ENCODE measurements at places on chromosomes 12 and 14.

- DNase-seq = no peak
These were observed 179.1 kb downstream of the DPF3 start for GRCh38 chr14:72714871-72715214.

- DNase-seq = no peak
These were observed 135.1 kb downstream of the RBM19 start for GRCh38 chr12:113831016-113831415.

DNA sequence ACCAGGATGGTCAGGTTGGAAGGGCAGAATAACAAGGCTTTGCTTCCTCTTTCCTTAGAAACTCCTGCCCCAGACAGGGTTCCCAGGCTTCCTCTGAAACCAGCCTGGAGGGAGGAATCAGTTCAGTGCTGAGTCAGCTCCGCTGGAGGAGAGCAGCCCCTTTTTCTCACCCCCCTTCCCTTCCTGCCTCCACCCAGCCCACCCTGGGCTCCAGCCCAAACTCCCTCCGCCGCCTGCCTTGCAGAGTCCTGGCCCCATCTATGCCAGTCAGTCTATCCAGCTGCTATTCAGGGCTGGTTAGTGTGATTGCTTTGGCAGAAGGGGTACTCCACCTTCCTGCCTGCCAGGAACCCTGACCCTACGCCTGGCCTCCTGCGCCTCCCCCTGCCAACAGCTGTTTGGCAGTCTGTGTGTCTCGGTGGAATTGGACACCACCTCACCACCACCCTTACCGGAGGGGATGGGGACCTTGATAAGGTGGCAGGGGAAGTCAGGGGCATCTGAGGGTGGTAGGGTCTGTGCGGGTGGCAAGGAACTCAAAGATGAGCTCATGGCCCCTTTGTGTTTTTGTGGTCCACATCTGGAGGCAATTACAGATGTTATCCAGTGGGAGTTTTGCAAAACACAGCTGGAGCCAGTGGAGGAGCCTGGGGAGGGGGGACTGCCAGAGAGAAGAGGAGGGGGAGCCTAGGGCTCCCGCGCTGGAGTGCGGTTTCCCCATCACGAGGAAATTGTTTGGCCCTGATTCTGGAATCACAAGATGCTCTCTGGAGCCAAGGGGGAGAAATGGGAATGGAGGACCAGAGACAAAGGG is 12.2 kb downstream of the MMP14 start:
- no peak for DNase-seq

DNA sequence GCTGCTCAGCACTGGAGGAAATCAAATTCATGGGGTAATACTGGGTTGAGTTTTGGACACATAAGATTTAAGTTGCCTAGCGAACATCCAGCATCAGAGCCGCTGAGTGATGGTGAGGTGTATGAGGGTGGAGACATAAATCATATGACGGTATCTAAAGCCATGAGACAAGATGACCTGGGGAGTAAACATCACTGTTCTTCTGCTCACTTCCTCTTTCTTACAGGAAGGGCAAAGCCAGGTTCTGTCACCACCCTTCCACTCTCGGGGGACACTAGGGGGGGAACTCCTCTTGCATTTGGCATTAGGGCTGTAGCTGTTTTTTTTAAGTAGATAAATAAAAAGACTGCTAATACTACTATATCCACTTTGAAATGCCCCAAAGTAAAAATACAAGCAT is 24.0 kb downstream of the PRDM4 start:
- no peak for DNase-seq

GRCh38 chr14:22549981-22550673 is 38.9 kb downstream of the DAD1 start:
- no peak for DNase-seq

DNA sequence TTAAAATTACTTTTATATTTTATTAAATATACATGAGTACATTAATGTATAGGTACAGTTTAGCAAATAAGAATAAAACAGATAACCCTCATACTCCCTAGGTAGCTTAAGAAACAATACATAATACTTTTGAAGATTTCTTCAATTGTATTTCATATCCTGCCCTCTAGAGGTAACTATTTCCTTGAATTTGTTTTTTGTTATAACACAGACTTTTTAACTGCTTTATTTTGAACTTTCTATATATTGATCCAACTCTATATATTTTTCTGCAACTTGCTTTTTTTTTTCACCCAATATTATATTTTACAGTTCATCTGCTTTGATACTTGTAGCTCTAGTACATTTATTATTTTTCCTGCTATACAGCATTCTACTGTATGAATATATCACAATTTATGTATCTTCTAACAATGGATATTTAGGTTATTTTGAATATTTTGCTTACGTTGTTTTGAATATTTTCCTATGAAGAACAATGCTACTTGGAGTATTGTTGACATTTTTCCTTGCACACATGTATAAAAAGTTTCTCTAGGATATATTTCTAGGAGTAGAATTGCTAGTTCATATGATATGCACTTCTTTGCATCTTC is 72.8 kb upstream of the ABCD2 start:
- no peak for DNase-seq

- no peak for DNase-seq
These were observed 104.5 kb downstream of the MYRFL start for GRCh38 chr12:69929531-69929930.

DNA sequence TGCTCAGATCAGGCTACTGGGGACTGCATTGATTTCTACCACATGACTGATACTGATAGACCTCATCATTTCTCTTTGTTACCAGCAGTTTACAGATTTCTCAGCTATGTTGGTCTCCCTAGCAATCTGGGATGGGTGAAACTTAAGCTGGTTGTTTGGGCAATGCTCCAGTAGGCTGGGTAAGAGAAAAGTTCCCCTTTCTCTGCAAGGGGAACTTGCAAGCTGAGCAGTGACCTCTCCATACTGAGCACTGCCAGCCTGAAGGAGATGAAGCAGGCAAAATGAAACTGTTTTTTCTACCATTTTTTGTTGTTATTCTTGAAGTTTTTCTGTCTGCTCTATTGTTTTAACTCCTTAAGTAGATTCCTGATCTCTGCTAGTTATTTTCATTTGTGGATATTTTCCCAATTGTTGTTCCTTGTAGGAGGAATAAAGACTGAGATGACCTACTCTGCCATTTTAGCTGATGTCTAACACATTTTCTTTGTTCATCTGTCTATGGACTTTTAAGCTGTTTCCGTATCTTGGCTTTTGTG is 1.3 kb upstream of the OR4M1 start:
- DNase-seq = no peak

- no peak for DNase-seq
These were observed 1.3 kb upstream of the NR1H4 start for GRCh38 chr12:100472325-100472724.

GRCh38 chr12:57124261-57124877 is 3.9 kb upstream of the LRP1 start:
- DNase-seq = peak; percentile 56

DNA sequence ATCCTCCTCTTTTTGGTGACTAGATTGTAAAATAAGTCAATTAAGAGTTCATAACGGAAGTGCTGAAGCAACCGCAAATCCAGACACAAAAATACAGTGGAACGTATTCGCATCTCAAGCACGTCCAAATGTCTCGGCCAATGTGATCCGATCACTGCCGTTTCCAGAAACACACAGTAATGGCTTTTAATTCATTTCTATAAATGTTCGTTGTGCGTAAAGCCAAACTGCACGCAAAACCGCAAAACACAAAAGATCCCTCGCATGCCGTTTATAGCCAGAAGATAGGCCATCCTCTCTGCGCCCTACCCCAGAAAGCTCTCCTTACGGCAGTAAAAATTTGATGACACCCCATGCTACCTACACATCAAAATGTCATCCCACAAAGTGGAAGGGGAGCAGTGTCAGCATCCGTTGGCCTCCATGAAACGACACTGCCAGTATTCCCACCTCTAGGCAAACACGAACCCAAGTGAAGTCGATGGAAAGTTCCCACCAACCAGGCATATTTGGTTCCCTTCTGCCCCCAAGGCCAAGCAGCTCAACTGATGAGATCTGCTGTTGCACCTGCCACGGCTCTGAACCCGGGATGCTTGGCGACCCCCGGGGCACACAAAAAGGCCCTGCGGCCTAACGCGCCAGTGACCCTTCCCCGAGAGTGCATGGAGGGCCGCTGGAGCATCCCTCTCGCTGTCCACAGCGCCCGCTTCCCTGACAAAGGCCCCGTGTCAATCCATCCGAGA is 1.4 kb downstream of the HECTD4 start:
- no peak for DNase-seq

DNA sequence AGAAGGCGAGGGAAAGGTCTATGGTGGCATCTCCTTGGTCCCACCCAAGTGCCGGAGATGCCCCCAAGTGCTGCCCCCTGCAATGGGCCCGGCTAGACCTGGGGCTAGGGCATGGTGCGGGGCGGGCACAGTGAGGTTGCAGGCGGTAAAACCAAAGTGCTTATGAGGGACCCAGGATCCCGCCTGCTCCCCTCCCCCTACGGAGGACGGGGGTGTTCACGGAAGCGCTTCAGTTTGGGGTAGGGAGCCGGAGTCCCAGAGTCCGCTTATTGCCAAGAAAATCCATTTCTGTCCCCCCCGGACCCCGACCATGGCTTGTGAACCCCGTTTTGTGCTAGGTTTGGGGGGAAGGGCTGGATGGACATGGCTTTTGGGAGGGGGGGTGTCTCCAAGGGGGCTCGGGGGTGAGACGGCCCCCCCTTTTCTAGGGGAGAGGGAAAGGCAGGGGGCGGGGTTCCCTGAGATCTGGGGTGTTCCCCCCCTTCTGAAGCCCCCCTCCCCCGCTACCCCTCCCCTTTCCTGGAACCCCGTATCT is 5.4 kb upstream of the GPR84 start:
- no peak for DNase-seq

GRCh38 chr12:76916170-76916540 is 37.3 kb upstream of the CSRP2 start:
- DNase-seq = no peak

DNA sequence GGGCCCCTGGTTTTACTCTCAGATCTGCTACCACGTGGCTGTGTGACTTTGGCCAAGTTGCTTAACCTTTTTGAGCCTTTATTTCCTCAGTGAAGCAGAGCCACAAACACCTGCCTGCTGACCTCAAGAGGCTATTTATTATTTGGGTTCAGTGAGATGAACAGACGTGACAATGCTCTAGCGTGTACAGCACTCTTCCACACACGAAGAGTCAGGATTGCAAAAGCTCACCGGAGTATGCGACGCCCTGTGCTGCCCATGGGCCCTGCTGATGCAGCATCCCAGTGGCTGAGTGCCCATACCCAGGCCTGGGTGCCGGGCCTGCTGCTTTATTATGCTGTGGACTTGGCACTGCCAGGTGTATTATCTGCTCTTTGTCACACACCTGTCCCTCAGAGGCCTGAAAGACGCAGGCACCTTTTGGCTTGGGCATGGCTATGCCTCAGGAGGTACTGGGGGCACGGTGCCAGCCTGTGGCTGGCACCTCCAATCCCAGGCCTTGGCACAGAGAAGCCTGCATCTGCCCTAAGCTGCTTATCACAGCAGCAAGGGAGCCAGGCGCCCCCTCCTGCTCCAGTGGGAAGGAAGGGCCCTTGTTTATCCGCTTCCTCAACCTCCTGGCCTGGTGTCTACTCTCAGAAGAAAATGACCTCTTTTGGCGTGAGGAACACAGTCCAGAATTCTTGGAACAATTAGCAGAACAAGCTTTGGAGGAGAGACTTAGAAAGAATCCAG is 22.3 kb upstream of the TC2N start:
- DNase-seq = no peak

- no peak for DNase-seq
These were observed 173.9 kb downstream of the TTC7B start for GRCh38 chr14:90642244-90642717.

DNA sequence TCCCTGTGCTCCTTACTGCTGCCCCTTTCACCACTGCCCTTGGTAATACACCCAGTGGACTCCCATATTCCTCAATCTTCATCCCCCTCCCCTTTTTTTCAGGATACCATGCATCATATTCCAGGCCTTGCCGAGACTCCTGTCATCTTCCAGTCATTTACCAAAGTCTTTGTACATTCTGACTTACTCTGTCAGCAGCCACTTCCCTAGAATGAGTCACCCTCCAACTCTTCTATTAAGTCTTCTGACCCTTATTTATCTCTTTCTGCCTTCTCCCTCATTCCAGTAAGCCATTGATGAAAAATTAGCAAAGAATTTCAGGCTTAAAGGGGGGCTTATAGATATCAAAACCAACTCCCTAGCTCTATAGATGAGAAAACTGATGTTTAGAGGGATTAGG is 128.0 kb downstream of the STXBP6 start:
- no peak for DNase-seq

- DNase-seq = no peak
These were observed 37.9 kb upstream of the GALNT9 start for GRCh38 chr12:132367071-132367851.

- DNase-seq = no peak
These were observed 187.4 kb upstream of the ABCD2 start for GRCh38 chr12:39807043-39807442.

GRCh38 chr14:88198446-88198845 is 124.6 kb downstream of the KCNK10 start:
- no peak for DNase-seq

- DNase-seq = no peak
These were observed 59.1 kb downstream of the ATP23 start for GRCh38 chr12:58000499-58000898.

GRCh38 chr14:57981817-57982560 is 116.1 kb upstream of the SLC35F4 start:
- DNase-seq = no peak

GRCh38 chr12:122852336-122853275 is 17.3 kb downstream of the HIP1R start:
- DNase-seq = no peak

DNA sequence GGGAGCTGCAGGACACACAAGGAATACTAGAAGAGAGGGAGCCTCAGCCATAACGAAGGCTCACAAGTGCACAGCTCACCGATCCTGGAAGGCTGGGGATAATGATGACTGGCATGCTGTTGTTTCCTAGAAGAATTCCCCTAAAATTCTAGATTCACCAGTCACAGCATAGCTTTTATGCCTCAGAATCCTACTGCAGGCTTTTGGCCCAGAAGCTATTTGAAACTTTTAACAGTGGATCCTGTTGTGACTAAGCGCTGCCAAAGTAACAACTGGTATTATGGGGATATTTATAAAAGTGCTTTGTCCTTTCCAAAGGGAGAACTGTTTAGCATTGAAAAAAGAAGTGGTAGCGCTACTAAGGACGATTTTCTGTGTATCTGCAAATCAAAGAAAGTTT is 214.1 kb upstream of the PELI2 start:
- no peak for DNase-seq

DNA sequence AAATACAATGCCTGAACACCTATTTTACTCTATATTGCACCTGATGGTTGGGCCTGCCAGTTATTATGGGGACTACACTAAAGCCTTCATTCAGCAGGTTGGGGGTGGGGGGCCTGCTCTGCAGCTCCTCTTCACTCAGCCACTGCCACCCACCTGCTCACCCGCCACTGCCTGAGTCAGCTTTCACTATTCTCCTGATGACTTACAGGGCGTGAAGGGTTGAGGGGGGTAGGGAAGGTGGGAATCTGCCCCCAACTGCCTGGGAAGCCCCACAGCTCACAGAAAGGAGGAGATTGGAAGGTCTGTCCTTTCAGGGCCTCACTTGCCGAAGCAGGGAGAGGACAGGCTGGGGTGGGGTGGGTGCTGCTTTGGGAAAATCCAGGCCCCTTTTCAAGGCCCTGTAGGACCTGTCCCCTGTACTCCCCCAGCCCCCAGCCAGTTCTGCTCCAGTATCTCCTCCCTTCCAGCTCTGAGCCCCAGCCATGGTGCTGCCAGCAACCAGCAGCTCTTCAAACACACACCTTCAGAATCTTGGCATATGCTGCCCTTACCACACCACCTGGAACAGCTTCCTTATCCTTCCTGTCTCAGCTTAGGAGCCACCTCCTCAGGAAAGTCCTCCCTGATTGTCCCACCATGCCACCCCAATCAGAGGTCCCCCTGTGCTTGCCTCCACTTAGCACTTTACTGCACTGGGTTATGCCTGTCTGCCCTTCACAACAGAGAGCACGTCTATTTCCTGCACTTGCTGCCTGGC is 33.1 kb downstream of the IRF2BPL start:
- DNase-seq = no peak
